A549 treated with Hydrocortisone at 1 μM for 4 hours (cell line): ENCODE measurements at places on chromosomes 7 and 10. TPM values are rescaled to one million over a fixed set of nuclear protein-coding genes. Genes with fewer than 3 reads are reported as not detected.

The SPDYE1 gene
- not detected in 5 replicates for total RNA-seq

The LIPF gene
- 0.06 TPM in 1 of 5 replicates, not detected in the others for total RNA-seq

The ACSL5 gene
- total RNA-seq, result 0.29 to 0.46 TPM (median 0.41 TPM) in 5 replicates

The SMKR1 gene
- 7.0 to 11.1 TPM (median 10.4 TPM) in 5 replicates for total RNA-seq

The DRGX gene
- 0.03 to 0.08 TPM (median 0.06 TPM) in 3 of 5 replicates, not detected in the others for total RNA-seq

The DKK1 gene
- 445 to 509 TPM (median 469 TPM) in 5 replicates for total RNA-seq

The GJD4 gene
- total RNA-seq, result not detected in 5 replicates

The ASB10 gene
- total RNA-seq, result not detected in 5 replicates

The GIGYF1 gene
- total RNA-seq, result 14.9 to 18.4 TPM (median 16.5 TPM) in 5 replicates

The ZNF783 gene
- 5.0 to 6.6 TPM (median 5.6 TPM) in 5 replicates for total RNA-seq

The GRID2IP gene
- 0.02 TPM in 1 of 5 replicates, not detected in the others for total RNA-seq

The ANXA8L1 gene
- 94.4 to 128 TPM (median 105 TPM) in 5 replicates for total RNA-seq

The OR9A4 gene
- total RNA-seq, result not detected in 5 replicates

The PDK4 gene
- total RNA-seq, result 19.8 to 29.9 TPM (median 26.9 TPM) in 5 replicates

The PAPOLB gene
- not detected in 5 replicates for total RNA-seq

The JAKMIP3 gene
- 0.98 to 1.2 TPM (median 1.1 TPM) in 5 replicates for total RNA-seq

The PPP1R9A gene
- 2.8 to 4.6 TPM (median 3.7 TPM) in 5 replicates for total RNA-seq

The AVPI1 gene
- total RNA-seq, result 82.5 to 134 TPM (median 124 TPM) in 5 replicates

The WAPL gene
- 14.2 to 20.1 TPM (median 15.2 TPM) in 5 replicates for total RNA-seq

The FKBP6 gene
- not detected in 5 replicates for total RNA-seq

The STEAP1 gene
- total RNA-seq, result 14.6 to 17.1 TPM (median 16.1 TPM) in 5 replicates

The IFIT2 gene
- 1.4 to 2.7 TPM (median 2.0 TPM) in 5 replicates for total RNA-seq

The AKR1C8 gene
- total RNA-seq, result not detected in 5 replicates

The GIMAP1 gene
- total RNA-seq, result not detected in 5 replicates

The MYL10 gene
- total RNA-seq, result not detected in 5 replicates

The CCNY gene
- 45.6 to 64.8 TPM (median 52.8 TPM) in 5 replicates for total RNA-seq

The AZGP1 gene
- total RNA-seq, result not detected in 5 replicates

The HTRA1 gene
- total RNA-seq, result 48.4 to 63.5 TPM (median 53.0 TPM) in 5 replicates

The EIF3B gene
- total RNA-seq, result 216 to 298 TPM (median 228 TPM) in 5 replicates

The R3HCC1L gene
- total RNA-seq, result 13.5 to 15.6 TPM (median 13.7 TPM) in 5 replicates

The FEZF1 gene
- total RNA-seq, result not detected in 5 replicates

The CYP2W1 gene
- not detected in 5 replicates for total RNA-seq
